Umbilical cord (tissue), 2 donors: ENCODE measurements at places on chromosomes 11 and 22. TPM values are rescaled to one million over a fixed set of nuclear protein-coding genes. Genes with fewer than 3 reads are reported as not detected.

FEN1 gene
- total RNA-seq, result 2.6 TPM

TSPAN32 gene
- 1.7 TPM for total RNA-seq

CABP4 gene
- 0.96 TPM for total RNA-seq

OR6A2 gene
- 1.9 TPM for total RNA-seq

DNA sequence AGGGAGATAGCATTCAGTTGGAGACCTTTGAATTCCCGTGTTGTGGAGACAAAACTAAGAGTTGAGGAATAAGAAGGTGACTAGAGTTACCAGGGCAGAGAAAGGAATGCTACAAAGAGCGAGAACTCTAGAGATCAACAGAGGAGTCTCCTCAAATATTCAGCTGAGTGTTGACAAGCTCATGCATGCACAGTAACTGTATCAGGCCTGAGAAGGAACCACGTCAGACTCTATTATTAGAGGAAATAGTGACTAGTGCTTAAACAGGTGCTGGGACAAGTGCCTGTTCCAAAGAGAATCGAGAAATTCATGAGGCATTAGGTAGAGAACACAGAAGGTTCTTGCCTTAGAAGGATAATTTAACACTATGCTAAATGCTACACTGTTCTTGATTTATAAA is 333.8 kb upstream of the CHORDC1 start:
- peak; percentile 29 for DNase-seq

GRCh38 chr11:22752908-22753310 is 76.7 kb downstream of the SVIP start:
- no peak for DNase-seq

- no peak for DNase-seq
These were observed 11.7 kb upstream of the SLC36A4 start for GRCh38 chr11:93209466-93209865.

DNA sequence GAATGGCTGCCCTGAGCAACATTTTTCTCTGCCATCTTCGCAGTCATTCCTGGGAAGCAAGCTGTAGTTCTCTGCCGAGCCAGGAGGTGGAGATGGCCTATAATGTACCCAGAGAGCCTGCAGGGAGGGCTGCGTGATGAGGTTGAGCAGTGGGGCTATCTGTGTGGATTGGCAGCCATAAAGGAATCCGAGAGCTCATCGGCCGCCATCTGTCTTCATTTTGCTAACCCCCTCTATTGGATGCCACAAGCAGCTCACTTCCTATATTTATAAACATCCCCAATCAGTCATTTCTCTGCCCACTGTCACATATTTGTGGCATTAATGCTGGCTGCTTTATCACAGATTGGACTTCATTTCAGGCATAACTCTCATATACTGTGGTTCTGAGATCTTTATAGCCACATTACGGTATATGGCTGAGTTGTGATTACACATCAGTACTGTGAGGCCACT is 209.5 kb downstream of the NTM start:
- DNase-seq, result no peak

GRCh38 chr22:40922484-40923303 is 28.5 kb upstream of the RBX1 start:
- peak; percentile 72 for DNase-seq

GRCh38 chr11:45090607-45091006 is 55.8 kb upstream of the PRDM11 start:
- no peak for DNase-seq

DNA sequence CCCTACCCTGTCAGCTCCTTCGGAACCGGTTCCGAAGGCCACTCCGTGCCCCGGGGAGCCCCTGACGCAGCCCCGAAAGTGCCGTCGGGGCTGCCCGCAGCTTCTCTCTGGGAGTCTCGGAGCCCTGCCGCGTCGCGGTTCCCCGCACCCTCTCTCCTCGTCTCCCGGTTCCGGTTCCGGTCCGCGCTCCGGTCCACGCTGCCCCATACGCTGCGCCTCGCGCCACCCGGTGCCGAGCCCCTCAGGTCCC is 618 bp downstream of the MTA2 start:
- DNase-seq, result no peak

GRCh38 chr11:117921893-117922292 is 7.3 kb downstream of the TMPRSS13 start:
- DNase-seq, result no peak

- DNase-seq, result no peak
These were observed 571 bp downstream of the CCDC15 start for GRCh38 chr11:124954590-124954955.

DNA sequence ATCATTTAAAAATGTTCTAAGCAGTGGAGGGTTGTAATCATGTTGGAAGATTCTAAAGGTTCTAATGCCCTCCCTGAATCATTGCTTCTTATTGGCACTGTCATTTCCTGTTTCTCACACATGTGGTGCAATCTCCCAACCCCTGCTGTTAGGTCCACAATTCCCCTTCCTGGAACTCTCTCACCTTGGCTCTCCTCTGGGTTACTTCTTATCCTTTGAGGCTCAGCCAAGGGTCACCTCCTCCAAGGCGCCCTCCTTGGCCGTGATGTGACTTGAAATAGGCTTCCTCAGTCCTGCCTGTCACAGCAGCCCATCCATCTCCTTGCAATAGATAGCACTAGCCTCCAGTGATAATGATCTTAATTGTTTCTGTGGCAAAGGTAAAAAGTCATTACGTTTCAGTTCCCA is 149.8 kb downstream of the TTC17 start:
- DNase-seq, result no peak

- DNase-seq, result peak; percentile 29
These were observed 662.6 kb downstream of the NTM start for GRCh38 chr11:132033051-132033450.

DNA sequence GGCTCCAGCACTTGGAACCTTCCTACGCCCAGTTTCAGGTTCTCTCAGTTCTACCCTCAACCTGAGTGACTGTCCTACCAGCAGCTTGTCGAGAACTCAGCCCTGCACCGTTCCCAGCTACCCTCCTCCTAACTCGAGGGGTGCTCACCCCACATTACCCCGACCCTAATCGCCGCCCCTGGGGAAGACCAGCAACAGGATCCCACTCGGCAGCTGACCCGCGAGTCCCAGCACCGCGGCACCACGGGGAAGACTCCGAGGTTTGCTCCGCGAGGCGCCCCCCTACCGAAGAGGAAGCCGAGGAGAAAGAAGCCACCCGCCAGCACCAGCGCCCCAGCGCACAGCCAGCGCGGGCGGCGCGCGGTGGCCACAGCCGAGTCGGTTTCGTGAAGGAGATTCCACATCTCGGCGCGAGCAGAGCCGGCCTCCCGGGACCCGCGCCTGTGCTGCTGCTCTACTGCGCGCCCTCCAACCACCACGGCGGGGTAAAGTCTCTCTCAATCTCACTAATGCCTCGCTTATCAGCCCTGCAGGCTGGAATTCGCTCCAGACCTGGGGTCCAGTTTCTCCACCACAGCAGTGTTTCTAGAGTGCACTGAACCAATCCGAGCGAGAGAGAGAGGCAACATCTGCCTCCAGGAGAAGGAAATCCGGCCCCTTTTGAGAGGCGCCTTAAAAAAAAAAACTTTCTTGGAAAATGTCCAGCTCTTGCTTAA is at the start of gene FOLH1:
FOLH1 (minus strand) TSS at position 597 of the 716 bp plus-strand sequence; CDS start at position 404, 193 bp downstream.
- DNase-seq, result peak; percentile 94

DNA sequence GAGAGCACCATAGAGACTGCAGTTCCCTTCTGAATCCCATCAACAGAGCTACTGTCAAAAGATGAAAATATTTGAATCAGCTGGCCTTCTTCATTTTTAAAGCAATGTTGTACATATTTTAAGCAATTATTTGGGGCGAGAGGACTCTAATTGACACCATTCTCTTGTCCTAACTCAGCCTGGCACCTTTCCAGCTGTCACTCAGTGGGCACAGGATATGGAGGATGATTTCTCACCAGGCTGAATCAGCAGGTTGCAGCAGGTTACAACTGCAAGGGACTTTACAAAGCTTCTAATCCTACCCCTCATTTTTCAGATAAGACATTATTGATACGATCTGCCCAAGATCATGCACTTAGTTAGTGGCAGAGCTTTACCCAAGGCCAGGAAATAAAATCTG is 11.9 kb upstream of the WT1 start:
- DNase-seq, result no peak

- peak; percentile 36 for DNase-seq
These were observed 76.6 kb upstream of the UCP3 start for GRCh38 chr11:74085542-74085892.
